Large intestine (tissue), 12 donors: ENCODE measurements at places on chromosomes 4 and X. TPM values are rescaled to one million over a fixed set of nuclear protein-coding genes. Genes with fewer than 3 reads are reported as not detected.

DNA sequence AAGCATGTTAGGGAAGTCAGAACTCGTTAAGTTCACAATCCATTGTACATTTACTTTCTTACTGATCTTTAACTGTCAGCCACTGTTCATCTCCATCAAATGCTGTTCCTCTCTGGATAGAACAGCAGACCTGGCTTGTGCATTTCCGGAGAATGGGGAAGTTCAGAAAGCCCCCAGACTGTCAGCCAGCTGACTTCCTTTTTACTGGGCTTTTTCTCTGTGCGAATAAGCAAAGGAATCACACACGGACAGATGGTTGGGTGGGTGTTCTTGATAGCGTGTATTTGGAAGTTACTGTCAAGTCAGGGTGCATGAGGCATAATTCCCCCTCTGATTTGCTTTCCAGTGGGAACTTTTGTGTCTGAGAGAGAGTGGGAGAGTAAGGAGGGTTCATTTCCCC, 56.8 kb downstream of the TSPAN7 start:
- DNase-seq: no peak

DNA sequence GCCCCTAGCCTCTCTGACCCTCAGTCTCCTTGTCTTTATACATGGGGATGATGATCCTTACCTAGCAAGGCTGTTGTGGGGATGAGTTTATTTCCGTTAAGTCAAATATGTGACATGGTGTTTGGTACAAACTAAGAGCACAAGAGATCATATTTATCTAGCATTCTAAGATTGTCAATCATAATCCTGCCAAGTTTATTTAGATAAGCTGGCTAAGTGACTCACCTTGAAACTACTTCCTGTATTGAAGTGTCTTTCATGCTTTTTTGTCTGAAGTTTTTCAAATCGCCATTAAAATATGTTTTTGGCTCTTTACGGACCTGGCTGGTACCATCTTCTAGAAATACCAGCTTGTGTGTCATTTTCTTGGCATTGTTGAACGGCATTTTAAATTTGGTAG, 30.7 kb downstream of the MAP7D3 start:
- DNase-seq: no peak

- no peak for DNase-seq
These were observed 83.9 kb downstream of the QDPR start for GRCh38 chr4:17427991-17428390.

- DNase-seq: no peak
These were observed 133.3 kb upstream of the MBNL3 start for GRCh38 chrX:132622130-132622529.

GRCh38 chr4:166143227-166143626, 270.2 kb downstream of the TLL1 start:
- DNase-seq: no peak

DNA sequence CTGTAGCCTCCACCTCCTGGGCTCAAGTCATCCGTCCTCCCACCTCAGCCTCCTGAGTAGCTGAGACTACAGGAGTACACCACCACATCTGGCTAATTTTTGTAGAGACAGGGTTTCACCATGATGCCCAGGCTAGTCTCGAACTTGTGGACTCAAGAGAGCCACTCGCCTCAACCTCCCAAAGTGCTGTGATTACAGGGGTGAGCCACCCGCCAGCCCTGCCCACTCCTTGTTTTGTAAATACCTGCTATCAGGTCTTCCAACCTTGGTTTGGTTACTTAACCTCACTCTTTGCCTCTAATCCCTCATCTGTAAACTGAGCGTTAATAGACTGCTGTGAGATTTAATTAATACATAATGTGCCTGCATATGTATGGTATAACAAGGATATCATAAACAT, 803 bp downstream of the CNGA1 start:
- no peak for DNase-seq

- peak; percentile 57 for DNase-seq
These were observed 33.0 kb downstream of the HCCS start for GRCh38 chrX:11143931-11144678.

- DNase-seq: peak; percentile 61
These were observed 36.9 kb downstream of the SORBS2 start for GRCh38 chr4:185774845-185775680.

DNA sequence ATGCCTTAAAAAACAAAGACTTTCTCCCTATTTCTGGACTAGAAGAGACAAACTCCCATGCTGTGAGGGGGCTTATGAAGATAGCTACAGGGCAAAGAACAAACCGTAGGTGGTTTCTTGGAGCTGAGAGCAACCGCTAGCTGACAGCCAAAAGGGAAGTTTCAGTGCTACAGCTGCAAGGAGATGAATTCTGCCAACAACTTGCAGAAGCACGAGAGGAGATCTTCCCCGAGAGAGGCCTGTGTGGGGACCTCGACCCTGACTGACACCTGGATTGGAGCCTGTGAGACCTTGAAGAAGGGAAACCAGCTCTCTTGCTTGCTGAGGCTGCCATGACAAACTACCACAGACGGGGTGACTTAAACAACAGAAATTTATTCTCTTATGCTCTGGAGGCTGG, 183.8 kb upstream of the VCX3A start:
- no peak for DNase-seq

GRCh38 chr4:44326741-44327140, 121.9 kb downstream of the KCTD8 start:
- DNase-seq: no peak

DNA sequence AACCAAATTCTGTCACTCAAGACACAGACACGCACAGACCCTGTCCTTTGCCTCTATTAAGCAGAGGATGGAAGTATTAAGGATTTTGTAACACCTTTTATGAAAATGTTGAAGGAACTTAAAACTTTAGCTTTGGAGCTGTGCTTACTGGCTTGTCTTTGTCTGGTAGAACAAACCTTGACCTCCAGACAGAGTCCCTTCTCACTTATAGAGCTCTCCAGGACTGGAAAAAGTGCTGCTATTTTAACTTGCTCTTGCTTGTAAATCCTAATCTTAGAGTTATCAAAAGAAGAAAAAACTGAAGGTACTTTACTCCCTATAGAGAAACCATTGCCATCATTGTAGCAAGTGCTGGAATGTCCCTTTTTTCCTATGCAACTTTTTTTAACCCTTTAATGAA, 215.7 kb downstream of the GC start:
- DNase-seq: peak; percentile 58

DNA sequence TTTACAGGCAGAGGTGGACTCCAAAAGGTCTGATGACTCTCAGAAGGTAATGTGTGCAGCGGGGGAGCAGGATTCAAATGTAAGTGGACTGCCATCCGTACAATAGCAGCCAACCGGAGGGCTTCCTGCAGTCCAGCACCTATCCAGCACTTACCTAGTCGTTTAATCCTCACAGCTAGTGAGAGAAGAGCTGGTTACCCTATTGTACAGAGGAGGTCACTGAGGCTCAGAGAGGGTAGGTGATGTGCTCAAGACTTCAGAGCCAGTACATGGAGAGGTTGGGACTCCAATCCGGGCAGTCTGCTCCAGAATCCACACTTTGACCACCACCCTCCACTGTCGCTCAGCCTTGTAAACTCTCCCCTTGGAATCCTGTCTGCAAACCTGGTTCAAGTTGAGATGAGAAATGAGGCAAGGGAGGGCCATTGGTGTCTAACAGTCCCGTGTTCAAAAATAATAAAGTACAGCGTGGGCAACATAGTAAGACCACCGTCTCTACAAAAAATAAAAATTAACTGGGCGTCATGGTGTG, 22.5 kb upstream of the JAKMIP1 start:
- no peak for DNase-seq

DNA sequence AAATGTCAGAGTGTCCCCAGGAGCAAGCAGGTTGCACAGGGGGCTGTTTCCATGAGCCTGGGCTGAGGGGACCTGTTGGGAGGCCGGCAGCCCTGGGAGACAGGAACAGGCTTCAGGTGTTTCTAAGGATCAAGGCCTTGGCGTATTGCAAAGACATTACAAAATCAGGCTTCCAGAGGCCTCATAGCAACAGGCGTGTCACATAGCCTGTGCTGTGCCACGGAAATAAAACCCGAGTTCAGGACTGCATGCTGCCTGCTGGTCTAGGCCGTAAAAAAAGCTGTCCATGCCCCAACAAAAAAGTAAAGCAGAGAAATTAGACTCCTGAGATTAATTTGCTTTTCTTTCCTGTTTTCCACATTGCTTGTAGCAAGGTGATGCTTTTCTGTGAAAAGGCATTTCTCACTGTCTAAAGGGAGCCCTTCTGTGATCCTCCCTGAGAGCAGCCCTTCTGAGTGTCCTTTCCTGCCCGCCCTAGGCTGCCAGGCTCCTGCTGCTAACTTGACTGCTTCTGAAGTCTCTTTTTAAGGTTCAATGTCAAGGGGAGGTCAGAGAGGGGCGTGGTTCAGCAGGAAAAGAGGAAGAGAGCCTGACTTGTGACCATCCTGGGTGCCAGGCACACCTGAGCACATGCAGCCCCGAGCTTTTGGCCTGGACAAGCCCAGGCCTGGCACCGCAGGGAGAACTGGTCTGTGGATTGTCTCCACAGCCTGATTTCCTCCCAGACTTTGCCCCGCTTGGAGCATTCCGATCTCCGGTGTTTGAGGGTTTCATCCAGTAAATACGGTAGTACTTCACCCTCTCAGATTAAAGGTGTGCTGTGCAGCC, 21.3 kb downstream of the SHROOM2 start:
- peak; percentile 38 for DNase-seq

DNA sequence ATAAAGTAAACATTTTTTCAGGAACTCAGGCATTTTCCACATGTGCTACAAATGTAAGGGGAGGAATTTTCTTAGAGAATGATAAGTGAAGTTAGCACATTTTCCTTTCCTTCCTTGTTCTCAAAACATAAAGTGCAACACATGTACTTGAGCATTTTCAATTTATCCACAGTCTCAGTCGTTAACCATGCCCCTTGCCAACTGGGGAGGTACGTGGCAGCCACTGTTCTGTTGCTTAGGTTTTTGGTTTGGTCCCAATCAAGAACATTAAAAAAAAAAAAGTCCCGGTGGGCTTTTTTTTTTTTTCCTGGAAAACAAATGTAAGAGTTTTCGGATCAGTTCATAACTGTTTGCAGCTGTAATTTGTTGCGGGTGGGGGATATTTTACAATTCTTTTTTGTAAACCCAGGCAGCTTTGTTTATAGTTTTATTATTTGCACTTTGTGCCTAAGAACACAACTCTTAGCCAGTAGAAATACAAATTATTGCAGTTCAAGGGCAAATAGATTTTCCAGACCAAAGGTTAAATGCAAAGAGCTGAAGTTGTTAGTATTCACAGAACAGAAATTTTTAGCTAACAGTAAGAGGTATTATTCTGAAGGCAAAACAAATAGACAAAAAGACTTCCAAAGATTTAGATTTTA, 112.1 kb upstream of the NAP1L5 start:
- DNase-seq: peak; percentile 66

GRCh38 chrX:69182818-69183380, 17.6 kb upstream of the PJA1 start:
- no peak for DNase-seq

GRCh38 chrX:38717871-38718270, 83.4 kb upstream of the MID1IP1 start:
- DNase-seq: no peak

DNA sequence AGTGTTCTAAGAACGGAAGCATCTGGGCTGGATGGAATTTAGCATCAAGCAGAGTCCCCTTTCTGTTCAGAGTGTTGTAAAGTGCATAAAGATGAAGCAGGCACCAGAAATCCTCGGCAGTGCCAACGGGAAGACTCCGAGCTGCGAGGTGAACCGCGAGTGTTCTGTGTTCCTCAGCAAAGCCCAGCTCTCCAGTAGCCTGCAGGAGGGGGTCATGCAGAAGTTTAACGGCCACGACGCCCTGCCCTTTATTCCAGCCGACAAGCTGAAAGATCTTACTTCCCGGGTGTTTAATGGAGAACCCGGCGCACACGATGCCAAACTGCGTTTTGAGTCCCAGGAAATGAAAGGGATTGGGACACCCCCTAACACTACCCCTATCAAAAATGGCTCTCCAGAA, 29.4 kb downstream of the NSD2 start:
- DNase-seq: no peak

DNA sequence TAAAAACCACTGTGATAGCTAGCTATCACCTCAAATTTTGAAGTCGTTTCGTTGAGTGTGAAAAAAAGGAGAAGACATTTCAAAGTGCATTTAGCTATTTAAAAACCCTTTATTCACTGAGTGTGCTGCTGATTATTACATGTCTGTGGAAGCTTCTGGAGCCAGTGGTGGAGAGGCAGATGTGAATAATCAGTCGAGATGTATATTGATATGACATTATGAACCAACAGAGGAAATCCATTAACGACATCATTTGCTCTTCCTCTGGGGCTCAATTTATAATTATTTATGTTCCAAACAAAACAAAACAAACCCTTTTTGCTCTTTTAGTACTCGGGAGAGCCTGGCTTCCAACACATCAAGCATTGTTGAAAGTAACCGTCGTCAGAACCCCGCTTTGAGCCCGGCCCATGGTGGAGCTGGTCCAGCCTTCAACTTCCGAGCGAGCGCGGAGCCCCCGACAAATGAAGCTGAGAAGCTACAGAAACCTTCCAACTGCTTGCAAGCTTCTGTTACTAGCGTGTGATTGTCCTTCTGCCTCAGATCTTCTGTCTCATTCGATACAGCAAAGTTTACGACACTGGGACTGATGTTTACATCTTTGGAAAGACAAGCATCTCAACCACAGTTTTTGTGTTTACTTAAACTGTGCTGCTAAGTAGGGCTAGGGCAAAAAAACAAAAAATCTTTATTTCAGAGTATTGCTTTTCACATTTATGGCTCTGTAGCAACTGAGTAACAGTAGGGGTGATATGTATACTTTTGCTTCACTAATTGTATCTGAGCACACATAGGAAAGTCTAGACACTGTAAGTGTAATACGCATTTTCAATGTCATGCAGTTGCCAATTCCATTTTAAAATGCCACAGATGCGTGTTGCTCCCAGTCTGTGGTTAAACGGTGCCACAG, 111.9 kb downstream of the STOX2 start:
- DNase-seq: peak; percentile 47

GRCh38 chrX:141960578-141960977, 56.9 kb downstream of the MAGEC1 start:
- no peak for DNase-seq

DNA sequence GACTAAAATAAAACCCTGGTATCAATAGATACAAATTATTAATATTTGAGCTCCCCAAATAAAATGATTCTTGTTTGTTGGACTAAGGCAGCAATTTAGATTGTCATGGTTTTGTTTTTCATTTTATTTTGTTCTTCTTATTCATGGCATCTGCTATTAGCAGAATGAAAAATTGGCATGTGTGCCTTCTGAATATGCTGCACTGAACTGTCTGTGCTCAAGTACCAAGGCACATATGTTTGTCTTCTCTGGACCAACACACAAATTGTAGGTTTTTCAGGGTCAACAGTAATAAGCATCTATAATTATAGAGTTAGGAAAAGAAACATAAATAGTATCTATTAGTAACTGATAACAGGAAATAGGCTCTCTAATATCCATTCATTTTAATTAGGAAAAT, 121.1 kb downstream of the BANK1 start:
- DNase-seq: no peak

DMD gene
- 23.3 TPM for polyA plus RNA-seq

DNAAF6 gene
- not detected for polyA plus RNA-seq

FRMPD4 gene
- polyA plus RNA-seq: 0.19 TPM

CCDC160 gene
- 0.10 TPM for polyA plus RNA-seq

GPRASP2 gene
- polyA plus RNA-seq: 19.3 TPM

MED28 gene
- polyA plus RNA-seq: 50.4 TPM

CLCN5 gene
- 40.8 TPM for polyA plus RNA-seq

SORCS2 gene
- polyA plus RNA-seq: 3.6 TPM

LINC00632 gene
- polyA plus RNA-seq: 4.5 TPM
